ENCODE measurements at places on chromosomes 13 and 19.

DNA sequence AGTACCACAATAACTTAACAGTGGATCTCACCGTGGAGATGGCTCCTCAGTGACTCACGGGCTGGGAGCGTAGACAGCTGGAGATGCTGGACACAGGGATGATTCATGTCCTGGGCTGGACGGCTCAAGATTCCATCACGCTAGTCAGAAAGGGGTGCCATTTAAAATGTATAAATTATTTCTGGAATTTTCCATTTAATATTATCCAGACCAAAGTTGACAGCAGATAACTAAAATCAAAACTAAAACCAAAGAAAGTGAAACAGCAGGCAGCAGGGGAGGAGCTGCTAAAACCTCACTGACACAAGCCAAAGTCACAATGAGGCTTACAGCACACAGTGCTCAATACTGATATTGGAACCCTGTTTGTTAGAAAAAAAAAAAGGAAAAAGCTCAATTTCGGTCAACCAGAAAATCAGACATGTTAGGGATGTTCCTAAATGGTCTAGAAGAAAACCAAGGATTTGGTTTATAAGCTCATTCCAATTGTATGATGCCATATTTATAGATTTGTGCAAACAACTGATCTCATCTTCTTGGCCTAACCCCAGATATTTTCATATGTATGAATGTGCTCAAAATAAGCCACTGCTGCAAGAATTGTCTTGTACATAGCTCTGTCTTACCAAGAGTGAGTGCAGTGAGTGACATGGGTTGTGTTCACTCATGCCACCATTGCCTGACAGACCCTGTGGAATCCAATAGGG, 111.8 kb downstream of the SACS start:
- no peak for DNase-seq

GRCh38 chr19:31419871-31420445, 70.7 kb upstream of the TSHZ3 start:
- DNase-seq: no peak

GRCh38 chr13:42650506-42650905, 76.6 kb downstream of the TNFSF11 start:
- DNase-seq: no peak

DNA sequence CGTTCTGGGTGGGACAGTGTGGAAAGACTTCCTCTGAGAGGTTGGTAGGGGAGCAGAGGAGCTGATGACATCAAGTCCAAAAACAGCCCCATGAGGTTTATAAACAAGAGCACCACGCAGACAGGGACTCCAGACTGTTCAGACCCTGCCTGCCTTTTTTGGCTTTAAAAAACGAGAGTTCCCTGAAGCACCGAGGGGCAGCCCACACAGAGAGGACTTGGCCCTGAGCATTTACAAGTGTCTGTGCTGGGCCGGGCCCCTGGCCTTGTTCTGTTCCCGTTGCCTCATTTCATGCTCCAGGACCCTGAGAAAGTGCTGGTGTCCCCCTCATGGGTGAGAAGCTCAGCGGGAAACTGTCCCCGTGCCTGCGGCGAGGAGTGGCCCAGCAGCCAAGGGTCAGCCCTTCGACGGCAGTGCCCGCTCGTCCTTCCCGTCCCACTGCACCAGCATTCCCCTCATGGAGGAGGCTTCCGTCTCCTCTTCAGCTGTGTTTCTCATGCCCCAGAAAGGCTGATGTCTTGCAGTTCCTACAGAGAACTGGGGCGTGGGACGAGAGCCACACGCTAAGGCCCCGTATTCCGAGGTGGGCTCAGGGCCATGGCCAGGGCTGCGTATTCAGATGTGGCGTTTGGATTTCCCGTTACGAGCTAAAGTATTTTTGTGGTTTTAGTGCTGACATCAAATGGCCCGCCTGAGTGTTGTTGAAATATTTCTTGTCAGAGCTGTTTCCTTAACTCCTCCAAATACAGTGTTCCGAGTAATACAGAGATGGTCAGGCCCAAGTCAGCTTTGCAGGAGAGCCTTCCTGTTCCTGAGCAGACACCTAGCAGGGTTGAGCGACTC, 93.5 kb downstream of the ATP11A start:
- no peak for DNase-seq

DNA sequence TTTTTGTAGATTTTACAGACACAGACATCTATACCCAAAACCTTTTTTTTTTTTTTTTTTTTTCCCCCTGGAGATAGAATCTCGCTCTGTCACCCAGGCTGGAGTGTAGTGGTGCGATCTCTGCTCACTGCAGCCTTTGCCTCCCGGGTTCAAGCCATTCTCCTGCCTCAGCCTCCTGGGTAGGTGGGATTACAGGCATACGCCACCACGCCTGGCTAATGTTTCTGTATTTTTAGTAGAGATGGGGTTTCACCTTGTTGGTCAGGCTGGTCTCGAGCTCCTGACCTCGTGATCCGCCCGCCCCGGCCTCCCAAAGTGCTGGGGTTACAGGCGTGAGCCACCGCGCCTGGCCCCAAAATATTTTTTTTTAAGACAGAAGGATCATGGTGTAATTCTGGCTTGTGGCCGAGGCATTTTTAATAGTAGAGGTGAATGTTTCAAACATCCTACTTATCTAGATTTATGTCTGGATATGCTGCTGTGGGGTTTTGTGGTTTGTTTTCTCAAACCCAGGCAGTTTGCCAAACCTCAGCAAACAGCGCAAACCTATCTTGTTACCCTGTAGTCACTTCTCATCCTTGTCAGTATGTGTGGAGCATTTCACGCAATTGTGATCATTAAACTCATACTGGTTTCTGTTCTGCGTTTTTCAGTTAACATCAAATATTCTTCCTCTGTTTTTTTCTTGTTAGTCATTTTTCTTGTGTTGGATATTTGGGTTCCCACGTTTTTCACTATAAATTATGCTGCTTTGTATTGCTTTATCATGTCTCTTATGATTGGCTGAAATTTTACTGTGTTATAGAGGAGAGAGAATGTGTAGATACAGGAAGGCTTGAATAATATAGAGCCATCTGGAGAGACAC, 36.2 kb upstream of the GARRE1 start:
- no peak for DNase-seq

- DNase-seq: no peak
Observed at GRCh38 chr19:33407140-33407551, 33.6 kb downstream of the CEBPG start.

DNA sequence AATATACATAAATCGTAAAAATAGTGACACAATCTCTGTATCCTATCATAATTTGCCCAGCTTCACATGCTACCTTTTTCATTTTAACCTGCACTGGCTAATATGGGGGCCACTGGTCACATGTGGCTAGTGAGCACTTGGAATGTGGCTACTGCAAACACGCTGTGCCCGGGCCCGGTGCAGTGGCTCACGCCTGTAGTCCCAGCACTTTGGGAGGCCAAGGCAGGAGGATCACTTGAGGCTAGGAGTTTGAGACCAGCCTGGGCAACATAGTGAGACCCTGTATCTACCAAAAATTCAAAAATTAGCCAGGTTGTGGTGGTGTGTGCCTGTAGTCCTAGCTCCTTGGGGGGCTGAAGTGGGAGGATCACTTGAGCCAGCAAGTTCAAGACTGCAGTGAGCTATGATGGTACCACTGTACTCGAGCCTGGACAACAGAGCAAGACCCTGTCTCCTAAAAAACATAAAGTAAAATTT, 1.5 kb upstream of the N4BP2L1 start:
- no peak for DNase-seq

GRCh38 chr13:75327135-75327510, 154.8 kb downstream of the TBC1D4 start:
- DNase-seq: no peak

- no peak for DNase-seq
Observed at GRCh38 chr19:17114414-17114831, 38.8 kb downstream of the MYO9B start.

GRCh38 chr19:58558066-58558622, at the start of gene UBE2M:
UBE2M (minus strand) TSS chr19:58558611; CDS start chr19:58558381, 230 bp downstream.
- no peak for DNase-seq

DNA sequence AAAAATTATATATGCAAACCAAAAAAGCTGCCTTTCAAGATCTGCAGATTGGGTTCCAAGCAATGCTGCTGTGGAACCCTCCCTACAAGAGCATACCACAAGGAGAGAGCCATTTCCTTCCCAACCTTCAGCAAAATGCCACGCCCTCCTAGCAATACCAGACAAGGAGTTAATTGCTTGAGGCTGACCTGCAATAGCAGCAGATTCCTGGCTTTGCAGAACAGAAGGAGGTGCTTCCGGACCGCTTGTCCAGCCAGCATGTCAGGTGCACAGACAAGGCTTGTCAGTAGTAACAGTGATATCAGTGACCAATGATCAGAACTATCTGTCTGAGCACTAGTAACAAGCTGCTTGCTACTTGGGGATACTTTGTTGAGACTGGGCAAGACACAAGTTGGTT, 301.6 kb downstream of the FGF14 start:
- no peak for DNase-seq

DNA sequence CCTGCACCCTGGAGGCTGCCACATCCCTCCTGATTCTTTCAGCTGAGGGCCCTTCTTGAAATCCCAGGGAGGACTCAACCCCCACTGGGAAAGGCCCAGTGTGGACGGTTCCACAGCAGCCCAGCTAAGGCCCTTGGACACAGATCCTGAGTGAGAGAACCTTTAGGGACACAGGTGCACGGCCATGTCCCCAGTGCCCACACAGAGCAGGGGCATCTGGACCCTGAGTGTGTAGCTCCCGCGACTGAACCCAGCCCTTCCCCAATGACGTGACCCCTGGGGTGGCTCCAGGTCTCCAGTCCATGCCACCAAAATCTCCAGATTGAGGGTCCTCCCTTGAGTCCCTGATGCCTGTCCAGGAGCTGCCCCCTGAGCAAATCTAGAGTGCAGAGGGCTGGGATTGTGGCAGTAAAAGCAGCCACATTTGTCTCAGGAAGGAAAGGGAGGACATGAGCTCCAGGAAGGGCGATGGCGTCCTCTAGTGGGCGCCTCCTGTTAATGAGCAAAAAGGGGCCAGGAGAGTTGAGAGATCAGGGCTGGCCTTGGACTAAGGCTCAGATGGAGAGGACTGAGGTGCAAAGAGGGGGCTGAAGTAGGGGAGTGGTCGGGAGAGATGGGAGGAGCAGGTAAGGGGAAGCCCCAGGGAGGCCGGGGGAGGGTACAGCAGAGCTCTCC, 6.9 kb upstream of the CEACAM5 start:
- DNase-seq: peak; percentile 53

- no peak for DNase-seq
Observed at GRCh38 chr13:37136187-37136586, 30.7 kb upstream of the CSNK1A1L start.

DNA sequence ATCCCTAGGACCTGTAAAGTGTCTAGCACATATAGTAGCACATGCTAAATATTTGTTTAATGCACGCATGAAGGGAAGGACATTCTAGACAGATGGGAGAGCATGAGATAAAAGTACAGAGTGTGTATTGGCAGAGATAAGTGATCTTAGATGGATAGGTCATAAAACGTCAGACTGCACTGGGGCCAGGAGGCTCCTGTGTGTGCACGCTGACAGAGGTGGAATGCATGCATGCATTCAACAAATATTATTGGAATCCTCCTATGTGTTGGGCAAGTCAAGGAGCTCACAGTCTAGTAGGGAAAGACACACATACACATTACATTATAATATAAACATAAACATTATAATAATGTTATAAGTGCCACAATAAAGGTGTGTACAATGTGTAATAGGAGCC, 73.3 kb downstream of the FGF9 start:
- no peak for DNase-seq

- DNase-seq: no peak
Observed at GRCh38 chr19:7159105-7159933, 89.8 kb downstream of the ZNF557 start.

GRCh38 chr13:26220575-26220974, 1.5 kb downstream of the RNF6 start:
- DNase-seq: no peak

GRCh38 chr19:38095411-38096308, 128.4 kb downstream of the DPF1 start:
- peak; percentile 72 for DNase-seq

DNA sequence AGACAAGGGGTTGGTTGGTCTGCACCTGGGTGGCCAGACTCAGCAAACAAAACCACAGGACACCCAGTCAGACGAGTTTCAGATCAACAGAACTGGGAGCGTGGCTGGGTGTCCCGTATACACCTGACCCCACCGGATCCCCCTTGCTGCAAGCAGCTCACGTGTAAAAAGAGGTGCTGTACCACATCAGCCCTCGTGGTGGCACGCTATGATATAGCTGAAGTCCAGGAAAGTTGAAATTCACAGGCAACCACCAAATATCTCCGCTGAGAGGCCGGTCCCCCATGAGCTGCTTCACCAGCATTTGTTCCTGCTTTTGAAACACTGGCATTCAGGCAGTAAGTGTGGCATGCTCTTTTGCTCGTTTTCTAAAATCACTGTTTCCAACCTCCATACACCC, 92.3 kb downstream of the TUBA3C start:
- no peak for DNase-seq

- DNase-seq: no peak
Observed at GRCh38 chr13:69450245-69450644, 657.4 kb upstream of the ATXN8OS start.

GRCh38 chr13:24906268-24906667, 142.3 kb downstream of the RNF17 start:
- no peak for DNase-seq

DNA sequence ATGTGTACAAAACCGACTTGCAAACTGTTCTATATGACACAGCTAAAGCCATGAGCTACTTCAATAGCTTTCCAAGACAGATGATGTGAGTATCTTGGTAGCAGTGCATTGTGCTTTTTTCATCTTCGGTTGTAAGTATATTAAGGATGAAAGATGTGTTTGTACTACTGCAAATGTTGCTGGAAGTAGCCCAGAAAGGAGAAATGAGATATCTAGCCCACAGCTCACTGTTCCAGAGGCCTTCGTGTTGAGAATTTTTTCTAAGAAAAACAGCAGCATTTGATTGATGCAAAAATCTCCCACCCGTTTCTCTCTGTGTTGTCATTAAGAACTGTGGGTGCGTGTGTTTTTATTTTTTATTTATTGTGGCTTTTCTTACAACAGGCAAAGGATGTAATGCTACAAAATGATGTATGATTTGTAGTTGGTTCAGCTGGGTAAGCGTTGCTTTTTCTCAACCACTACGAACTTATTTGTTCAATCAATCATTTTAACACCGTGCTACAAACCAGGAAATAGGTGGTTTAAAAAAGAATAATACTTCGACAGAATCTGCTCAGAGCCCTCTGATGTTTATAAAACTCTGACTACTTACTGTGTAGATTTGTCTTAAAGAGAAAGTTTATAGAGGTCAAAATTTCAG, 41.6 kb upstream of the RFC3 start:
- no peak for DNase-seq

DNA sequence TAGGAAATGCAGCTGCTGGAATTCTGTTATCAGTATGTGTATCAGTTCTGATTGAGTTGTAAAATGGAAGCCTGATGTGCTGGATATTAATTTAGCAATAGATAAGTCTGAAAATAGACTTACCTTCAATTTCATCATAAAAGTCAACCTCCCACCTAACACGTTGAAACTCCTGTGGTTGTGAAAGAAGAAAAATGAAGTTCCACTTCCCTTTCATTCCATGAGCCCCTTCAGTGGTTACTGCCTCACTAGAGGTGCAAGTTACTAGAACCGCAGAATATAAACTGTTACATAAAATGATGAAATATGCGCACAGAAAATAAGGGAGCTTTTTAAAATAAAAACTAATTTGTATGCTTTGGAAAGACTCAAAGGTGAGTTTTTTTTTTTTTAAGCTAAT, 249.2 kb downstream of the SHISA2 start:
- DNase-seq: no peak

- DNase-seq: no peak
Observed at GRCh38 chr13:20274466-20274865, 42.3 kb upstream of the GJB6 start.
